ENCODE measurements at places on chromosomes 3 and 15.

DNA sequence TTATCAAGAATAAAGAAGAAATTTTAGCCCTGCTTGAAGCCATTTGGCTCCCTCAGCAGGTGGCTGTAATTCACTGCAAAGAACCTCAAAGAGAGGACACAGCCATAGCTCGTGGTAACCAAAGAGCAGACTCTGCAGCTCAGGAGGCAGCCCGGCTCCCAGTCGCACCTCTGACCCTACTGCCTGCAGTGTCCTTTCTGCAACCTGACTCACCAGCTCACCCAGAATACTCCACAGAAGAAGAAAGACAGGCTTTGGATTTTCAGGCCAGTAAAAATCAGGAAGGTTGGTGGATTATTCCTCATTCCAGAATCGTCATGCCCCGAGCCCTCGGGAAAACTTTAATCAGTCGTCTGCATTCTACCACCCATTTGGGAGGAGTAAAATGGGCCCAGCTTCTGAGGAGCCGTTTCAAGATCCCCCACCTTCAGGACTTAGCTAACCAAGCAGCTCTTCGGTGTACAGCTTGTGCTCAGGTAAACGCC lies 38.6 kb downstream of the ZBTB11 start:
- no peak for DNase-seq

GRCh38 chr3:15805756-15806266 lies 8.0 kb upstream of the ANKRD28 start:
- DNase-seq = no peak

DNA sequence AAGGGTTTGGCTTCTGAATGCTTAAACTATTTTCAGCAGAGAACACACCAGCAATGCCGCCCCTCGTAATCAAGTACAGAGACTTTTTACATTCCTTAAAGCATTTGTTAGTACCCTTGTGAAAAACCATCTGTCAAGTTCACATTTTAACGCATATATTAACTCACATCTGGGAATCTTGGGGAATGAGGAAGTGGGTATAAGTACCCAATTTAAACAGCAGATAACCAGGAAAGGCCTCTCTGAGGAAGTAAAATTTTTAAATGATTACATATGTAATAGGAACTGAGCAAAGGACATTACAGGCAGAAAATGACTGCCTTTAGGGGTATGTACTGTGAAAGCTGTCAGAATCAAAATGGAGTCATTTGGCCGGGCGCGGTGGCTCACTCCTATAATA lies 12.8 kb upstream of the CFAP44 start:
- no peak for DNase-seq

- no peak for DNase-seq
Observed at GRCh38 chr3:7865611-7866010, 636.0 kb upstream of the LMCD1 start.

DNA sequence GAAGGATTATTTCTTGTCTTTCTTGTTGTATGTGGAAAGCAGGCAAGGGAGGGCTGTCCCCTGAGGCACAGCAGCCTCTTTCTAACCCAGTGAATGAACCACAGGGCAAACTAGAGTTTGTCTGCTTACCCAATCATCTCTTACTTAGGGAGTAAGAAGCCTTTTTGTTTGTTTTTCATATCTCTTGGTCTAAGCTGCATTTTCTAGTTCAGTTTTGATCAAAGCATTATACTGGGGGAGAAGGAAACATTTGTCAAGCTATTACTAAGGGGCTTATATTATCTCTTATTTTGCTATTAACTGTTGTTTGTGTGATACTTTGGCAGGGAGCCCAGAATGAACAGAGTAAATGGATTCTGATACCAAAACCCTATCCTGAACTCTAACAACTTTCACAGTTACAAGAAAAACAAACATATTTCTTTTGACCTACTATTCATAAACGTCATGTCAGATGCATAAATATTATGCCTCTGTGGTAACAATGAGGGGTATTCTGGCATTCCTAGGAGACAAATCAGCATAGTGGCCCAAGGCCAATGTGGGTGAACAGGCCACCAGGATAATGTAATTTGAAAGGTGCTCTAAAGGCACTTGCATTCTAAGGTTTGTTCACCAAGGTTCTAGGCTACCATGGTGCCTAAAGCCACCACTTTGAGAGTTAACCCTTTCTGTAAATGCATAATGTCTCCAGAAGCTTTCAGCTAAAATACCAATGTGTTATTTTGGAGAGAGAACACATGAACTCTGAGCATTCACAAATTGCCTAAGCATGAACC lies 271.6 kb upstream of the ZPLD1 start:
- no peak for DNase-seq

DNA sequence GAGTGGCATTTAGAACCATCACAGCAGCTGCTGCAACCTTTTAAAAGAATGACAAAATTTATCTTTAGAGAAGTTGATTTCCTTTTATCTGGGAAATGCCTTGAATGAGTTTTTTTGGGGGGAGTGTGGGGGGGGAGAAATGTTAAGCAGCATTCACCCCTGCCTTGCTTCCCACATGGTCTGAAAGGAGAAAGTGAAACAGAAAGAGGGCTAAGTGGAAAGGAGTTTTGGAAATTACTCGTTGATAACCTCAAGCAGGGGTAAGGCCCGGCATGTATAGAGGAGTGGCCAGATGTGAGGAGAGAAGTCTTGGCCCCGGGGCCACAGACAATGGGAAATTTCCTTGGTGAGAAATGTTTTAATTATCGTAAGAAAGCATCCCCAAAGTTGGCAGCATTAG lies 23.5 kb downstream of the B3GALNT1 start:
- no peak for DNase-seq

DNA sequence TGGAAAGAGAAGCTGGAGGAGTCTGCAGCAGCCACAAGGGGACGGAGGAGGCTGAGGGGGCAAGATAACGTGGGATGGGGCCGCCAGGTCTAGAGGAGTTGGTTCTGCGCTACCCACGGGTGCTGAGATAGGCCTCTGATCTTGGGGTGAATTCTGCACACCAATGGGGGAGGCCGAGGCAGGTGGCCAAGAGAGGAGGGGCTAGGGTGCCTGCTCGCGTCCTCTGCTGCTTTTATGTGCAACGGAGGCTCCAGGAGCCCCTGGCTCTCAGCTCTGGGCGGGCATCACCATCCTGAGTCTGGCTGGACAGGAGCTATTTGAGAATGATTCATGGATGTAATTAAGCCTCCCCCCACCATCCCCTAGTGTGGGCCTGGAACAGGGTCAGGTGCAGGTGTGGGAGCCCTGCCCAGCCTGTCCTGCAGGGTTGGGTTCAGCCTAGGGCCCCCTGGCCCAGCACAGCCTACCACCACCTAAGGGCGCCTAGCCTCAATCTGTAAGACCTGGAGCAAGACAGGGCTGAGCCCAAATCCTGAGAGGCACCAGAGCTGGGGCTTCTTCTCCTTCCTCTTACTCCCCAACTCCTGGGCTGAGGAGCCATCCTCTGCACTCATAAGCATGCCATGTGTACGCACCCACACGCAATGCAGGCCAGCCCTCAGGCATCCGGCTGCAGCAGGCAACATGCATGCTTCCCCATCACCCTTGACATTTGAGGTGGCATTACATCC lies 32.3 kb upstream of the SEMA3F start:
- DNase-seq = no peak

GRCh38 chr3:14386254-14386653 lies 16.2 kb upstream of the SLC6A6 start:
- DNase-seq = no peak

GRCh38 chr3:126309861-126310655 lies 47.1 kb downstream of the KLF15 start:
- no peak for DNase-seq

DNA sequence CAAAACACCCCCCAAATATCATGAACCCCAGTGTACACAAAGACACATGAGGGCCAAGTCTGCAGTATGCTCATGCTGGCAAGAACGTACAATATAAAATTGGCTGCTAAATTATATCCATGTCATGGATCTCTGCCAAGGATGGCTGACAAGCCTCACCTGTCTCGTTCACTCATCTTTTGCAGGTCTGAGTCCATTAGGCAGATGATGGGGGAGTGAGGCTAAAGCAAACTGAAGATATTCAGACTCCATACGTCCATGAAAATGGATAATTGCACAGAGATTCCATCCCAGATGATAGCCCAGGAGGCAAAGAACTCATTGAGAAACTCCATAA lies 122.3 kb upstream of the PTPRG start:
- DNase-seq = no peak

DNA sequence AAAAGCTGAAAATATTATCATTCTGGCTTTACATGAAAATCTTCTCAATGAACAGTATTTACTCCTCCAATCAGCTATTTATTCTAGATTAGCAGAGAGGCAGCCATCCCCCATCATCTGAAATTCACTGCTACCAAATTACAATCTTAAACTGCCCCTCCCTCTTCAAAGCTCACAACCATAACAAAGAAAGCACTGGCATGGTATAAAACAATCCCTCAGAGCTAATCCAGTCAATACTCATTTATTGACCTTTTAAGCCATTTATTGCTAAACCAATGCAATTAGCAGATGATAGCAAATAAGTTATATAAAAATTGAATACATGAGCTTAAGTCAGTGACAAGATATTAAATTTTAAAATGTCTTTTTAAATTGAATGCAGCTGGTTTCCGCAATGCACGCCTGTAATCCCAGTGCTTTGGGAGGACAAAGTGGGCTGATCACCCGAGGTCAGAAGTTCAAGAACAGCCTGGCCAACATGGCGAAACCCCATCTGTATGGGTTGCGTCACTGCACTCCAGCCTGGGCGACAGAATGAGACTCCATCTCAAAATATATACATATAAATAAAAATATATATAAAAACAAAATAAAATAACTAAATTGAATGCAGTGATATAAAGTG lies 12.1 kb downstream of the SLC4A7 start:
- no peak for DNase-seq

- no peak for DNase-seq
Observed at GRCh38 chr3:186477876-186478275, 66.3 kb downstream of the CRYGS start.

DNA sequence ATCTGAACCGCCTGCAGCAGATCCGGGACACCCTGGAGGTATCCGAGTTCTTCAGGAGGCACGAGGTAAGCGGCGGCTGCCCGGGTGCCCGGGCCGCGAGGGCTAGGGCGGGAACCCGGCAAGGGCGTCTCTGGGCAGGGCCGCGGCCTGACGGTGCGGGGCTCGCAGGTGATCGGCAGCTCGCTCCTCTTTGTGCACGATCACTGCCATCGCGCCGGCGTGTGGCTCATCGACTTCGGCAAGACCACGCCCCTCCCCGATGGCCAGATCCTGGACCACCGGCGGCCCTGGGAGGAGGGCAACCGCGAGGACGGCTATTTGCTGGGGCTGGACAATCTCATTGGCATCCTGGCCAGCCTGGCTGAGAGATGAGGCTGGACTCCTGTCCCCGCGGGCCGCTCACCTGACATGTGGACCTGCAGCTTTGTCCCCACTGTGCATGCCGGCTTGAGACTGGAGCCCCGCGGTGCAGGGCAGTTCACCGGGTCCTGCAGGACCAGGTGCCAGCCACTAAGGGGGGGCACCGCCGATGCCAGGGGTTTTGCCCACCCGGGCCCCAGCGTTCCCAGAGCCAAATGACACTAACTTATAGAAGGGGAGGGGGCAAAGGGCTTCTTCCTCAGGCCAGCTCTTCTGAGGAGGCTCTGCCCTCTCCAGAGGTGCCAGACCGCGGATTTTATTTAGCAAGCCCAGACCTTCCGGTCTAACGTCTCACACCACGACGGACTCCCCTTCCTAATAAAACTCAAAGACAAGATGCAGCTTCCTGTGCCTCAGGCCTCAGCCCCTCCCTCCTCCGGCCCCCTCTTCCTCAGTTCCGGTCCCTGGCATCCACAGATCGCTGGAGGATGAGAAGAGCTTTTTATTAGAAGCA lies 9.4 kb downstream of the ITPKA start:
- DNase-seq = no peak

DNA sequence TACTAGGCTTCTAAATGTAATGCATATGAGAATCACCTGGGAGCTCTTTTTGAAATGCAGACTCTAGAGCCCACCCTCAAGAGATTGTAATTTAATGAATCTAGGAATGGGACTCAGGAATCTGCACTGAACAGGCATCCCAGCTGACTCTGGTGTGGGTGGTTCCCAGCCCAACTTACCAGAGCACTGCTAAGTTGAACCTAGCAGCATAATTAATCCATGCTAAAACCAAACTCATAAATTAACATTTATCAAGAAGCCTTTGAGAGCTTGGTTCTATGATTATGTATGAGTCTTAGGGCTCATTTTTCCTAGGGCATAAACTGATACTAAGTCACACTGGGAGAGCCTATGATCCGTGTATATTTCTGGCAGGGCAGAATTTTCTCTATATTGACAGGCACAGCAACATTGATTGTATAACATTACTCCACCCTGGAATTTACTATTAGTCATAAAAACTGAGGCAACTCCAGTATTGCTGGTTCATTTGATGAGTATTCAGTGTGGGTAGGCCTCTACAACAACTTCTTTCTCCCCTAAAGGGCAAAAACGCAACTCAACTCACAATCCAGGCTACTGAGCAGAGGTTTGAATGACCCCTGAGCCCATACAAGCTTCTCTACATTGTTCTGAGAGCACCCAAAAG lies 10.7 kb upstream of the CSTA start:
- no peak for DNase-seq

- no peak for DNase-seq
Observed at GRCh38 chr15:98881526-98882520, 125.8 kb downstream of the PGPEP1L start.
